AML-193 (cell line): ENCODE measurements at places on chromosomes 6 and 20.

- peak; percentile 29 for DNase-seq
These were observed 303 bp downstream of the MBOAT1 start for GRCh38 chr6:20211941-20212391.

- no peak for DNase-seq
These were observed 118.3 kb upstream of the FAM184A start for GRCh38 chr6:119196715-119197114.

DNA sequence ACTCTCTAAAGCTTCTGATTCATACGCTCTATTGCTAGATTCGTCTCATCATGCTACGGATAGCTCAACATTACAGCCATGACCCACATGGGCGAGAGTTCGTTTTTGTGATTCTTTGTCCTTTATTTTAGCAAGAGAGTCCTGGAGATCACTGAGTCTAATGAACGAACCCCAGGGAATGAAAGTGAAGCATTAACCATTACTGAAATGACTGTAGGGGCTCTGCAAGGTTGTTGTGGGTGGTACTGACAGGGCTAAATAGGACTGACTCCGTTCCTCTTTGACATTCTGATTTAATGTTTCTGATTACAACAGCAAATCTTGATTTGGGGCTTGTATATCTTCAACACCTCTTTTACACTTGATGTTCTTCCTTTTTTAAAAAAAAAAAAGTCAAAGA is 13.7 kb upstream of the RTF2 start:
- no peak for DNase-seq

- peak; percentile 33 for DNase-seq
These were observed 14.8 kb upstream of the FAM83C start for GRCh38 chr20:35306931-35307517.

- DNase-seq, result no peak
These were observed 215.2 kb downstream of the GRIK2 start for GRCh38 chr6:101608703-101609102.

DNA sequence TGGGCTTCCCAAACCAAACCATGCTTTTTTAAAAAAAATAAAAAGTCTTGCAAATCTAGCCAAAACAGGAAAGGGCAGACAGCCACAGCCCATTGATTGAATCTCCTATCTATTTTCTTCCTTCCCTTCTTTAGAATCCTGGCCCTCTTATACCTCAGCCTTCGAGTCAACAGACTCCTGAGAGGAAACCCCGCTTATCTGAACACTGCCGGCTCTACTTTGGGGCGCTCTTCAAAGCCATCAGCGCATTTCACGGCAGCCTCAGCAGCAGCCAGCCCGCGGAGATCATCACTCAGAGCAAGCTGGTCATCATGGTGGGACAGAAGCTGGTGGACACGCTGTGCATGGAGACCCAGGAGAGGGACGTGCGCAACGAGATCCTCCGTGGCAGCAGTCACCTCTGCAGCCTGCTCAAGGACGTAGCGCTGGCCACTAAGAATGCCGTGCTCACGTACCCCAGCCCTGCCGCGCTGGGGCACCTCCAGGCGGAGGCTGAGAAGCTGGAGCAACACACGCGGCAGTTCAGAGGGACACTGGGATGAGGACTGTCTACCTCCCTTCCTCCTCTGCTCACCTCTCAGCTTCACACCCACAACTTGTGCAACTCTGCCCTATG is 10.1 kb upstream of the RTF2 start:
- DNase-seq, result no peak
